ENCODE measurements at places on chromosomes 12 and 14.

DNA sequence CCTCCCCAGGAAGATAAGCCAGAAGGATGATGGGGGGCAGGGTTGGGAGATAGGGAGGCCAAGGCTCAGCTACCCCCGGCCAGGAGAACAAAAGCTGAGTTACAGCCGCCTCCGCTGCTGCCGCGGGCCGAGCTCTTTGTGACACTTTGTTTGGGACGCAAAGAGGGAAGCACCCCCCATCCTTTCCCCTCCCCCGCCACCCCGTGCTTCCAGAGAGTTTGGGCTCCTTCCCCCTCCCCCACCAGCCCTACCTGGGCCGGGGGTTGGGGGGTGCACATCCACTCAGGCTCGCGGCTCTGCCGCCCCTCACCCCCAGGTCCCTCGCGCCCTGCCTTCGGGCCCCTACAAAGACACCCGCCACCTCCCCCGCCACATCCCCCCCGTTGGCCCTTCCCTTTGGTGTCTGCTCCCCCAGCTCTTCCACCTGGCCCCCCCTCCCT, 799 bp downstream of the ZNF219 start:
- DNase-seq: no peak

DNA sequence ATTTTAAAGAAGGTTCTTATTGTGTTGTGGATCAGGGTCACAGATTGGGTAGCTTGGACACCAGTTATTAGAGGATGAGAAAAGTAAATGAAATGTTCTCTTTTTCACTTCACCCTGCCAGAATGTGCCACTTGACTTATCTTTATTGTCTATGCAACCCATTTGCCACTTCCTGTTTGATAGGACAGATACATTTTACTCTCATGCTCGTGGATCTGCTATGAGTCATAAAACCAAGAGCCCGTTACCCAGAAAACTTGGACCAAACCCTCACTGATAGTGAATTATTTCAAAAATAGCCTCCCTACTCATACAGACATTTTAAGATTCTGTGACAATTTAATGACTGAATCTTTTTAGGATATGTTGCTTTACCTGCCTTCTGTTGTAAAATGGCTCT, 1.8 kb downstream of the ISCA2 start:
- no peak for DNase-seq

DNA sequence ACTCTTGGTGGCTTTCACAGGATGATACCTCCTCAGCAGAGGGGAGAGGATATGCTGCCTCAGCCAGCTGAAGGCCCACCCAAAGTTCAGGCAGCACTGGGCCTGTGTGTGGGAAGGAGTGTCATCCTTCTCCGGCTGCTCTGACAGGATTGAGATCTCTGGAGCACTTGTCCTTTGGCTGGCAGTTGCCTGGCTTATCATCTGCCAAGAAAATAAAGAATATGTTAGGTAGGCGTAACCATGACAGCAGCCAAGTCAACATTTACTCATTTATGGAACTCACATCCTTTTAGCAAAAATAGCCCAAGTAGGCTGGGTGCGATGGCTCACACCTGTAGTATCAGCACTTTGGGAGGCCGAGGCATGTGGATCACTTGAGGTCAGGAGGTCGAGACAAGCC, 68.5 kb downstream of the PPFIBP1 start:
- DNase-seq: no peak

- no peak for DNase-seq
These were observed 3.4 kb downstream of the GPX2 start for GRCh38 chr14:64938972-64939816.

- DNase-seq: no peak
These were observed 58.0 kb downstream of the LGMN start for GRCh38 chr14:92690171-92691011.

- no peak for DNase-seq
These were observed 47.3 kb upstream of the GTF2A1 start for GRCh38 chr14:81268016-81268416.

- peak; percentile 62 for DNase-seq
These were observed at the start of gene RARG for GRCh38 chr12:53231921-53232645. Gene RARG (minus strand): TSS chr12:53232209. CDS start chr12:53227545, 4,664 bp downstream.

GRCh38 chr12:30835216-30835615, 80.5 kb upstream of the CAPRIN2 start:
- DNase-seq: no peak

- no peak for DNase-seq
These were observed 13.7 kb downstream of the COA8 start for GRCh38 chr14:103576371-103577024.

GRCh38 chr12:2958432-2959191, 585 bp upstream of the TEAD4 start:
- no peak for DNase-seq

DNA sequence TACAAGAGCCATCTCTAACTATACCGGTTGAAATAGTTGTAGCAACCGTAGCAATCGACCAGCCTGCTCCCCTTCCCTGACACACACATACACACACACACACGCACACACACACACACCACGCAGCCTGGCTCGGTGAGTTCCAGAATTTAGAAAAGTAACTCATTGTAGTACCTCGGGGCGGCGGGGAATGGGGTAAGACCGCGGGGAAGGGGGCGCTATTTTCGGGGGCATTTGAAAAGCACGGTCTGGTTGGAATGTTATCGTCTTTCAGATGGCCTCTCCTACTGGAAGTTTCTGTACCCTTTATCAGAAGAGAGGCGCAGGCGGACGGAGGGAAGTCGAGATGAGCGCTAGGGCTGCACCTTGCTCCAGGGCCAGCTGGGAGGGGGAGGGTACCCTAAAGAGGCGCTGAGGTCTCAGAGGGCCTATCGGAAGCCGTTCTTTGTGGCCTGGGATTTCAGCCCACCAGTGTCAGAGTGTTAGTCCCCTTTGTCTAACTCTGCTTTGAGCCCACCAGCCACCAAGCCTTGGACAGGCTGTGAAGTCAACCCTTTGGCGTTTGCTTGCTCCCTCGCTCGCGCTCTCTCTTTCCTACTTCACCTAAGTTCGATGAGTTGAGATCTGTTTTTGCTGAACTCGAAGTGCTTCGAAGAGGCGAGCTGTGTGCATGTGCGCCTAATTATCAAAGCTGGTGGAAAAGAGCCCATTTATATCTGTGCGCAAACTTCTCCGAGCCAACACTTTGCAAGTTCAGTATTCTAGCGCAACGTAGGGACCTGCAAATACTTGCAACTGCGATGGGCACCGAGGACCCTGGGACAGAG, 837 bp downstream of the COL2A1 start:
- DNase-seq: no peak

- DNase-seq: no peak
These were observed 22.4 kb upstream of the SUPT16H start for GRCh38 chr14:21406213-21406612.

- no peak for DNase-seq
These were observed 167.7 kb upstream of the PLXNC1 start for GRCh38 chr12:93980711-93981110.

GRCh38 chr12:32240831-32241230, 134.2 kb downstream of the BICD1 start:
- no peak for DNase-seq

DNA sequence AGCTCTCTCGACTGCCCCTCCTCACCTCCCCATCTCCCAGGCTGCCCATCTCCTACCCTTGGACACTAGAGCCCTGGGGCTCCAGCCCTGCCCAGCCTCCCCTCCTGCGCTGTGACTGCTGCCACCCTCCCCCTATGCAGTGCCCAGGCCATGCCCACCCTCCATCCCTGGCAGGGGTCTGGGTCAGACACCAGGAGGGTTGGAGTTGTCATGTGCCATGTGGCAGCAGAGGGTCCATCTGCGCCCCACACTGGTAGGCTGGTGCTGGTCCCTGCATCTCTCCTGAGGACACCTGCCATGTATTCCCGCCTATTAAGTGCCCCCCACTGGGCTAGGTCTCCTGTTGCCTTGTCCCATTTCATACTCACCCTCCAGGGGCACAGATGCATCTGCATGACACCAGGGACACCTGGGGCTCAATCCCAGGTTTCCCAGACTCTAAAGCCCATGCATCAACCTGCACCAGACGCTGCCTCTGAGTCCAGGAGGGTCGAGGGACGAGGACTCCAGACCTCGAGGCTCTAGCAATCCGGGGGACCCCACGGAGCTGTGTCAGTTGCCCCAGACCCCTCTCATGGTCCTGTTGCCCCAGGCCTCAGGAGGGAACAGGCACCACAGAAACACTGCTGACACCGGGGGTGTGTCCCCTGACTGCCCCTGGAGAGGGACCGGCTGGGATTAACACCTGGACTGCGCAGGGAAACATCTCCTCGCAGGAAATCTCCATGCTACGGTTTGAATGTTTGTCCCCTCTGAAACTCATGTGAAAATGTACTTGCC, 23.4 kb upstream of the SFSWAP start:
- DNase-seq: no peak

DNA sequence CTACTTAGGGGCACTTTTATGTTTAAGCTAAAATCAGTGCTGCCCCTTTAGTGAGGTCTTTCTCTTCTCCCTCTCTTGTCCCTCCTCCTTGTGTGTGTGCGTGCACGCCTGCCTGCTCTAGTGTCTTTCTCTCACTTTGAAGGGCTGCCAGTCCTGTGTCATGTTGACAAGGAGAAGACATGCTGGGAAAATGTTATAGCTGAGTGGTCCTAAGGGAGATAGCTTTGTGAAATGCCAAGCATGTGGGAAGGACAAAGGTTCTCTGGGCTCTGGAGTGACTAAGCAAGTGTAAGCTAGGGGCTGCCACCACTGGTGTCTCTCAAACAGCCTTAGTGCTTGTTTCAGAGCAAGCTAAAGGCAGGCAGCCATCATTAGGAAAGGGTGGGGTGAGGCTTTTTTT, 108.4 kb downstream of the EMP1 start:
- DNase-seq: no peak

- no peak for DNase-seq
These were observed 226.2 kb downstream of the ADAMTS20 start for GRCh38 chr12:43325786-43326185.

GRCh38 chr12:88801227-88802095, 221.2 kb upstream of the KITLG start:
- no peak for DNase-seq

DNA sequence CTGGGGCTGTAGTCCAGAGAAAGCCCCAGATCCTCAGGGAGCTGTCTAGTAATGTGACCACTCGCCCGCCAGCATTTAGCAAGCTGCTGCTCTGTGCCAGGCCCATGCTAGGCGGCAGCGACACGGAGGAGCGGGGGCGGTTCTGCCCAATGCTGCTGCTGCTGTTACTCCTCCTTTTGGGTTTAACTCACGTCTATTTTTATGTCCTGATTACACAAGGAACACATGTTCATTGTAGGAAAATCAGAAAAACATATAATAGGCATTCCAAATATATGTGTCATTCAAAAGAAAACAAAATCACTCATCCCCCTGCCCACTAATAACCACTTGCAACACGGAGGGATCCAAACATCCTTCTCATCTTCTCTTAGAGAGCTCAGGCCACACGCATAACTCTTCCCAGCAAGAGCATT, 30.4 kb downstream of the CCDC92 start:
- DNase-seq: no peak

GRCh38 chr12:121494093-121494787, 86.6 kb downstream of the KDM2B start:
- peak; percentile 37 for DNase-seq

DNA sequence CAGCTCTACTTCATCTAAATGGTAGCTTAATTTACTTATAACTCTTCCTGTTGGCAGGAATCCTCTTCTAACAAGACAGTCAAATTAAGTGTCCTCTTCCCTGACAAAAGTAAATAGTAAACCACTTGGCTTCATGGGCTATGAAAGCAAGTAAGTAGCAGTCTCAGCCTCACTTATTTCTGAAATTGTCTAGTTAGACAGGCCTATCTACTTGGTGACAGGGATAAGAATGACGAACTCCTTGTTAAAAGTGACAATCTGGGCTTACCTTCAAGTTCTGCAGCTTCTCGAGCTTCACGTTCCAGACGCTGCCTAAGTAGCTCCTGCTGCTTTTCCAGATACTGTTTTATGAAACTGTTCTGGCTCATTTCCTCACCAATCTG, 4.7 kb downstream of the ACIN1 start:
- DNase-seq: no peak

- no peak for DNase-seq
These were observed 2.3 kb downstream of the ISCU start for GRCh38 chr12:108564724-108565123.

DNA sequence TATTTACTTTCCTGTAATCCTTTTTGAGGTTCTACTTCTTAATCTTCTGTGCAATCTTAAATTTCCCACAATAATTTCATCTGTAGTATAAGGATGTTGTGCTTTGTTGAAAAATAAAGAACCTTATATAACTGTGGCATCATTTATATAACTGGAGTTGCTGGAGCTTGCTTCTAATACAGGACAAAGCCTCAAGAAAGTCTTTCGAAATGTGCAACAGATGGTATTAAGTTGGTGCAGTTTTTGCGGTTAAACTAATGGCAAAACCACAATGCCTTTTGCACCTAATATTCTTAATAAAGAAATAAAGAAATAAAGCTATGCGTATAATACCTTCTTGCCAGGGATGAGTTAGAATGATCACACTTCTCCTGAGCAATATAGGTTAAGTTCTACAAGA, 180.0 kb downstream of the KITLG start:
- DNase-seq: no peak

GRCh38 chr12:66600903-66601302, 78.0 kb downstream of the GRIP1 start:
- DNase-seq: no peak

- DNase-seq: peak; percentile 27
These were observed 54.9 kb upstream of the OVCH1 start for GRCh38 chr12:29552324-29552927.

GRCh38 chr14:85417396-85417795, 112.5 kb upstream of the FLRT2 start:
- no peak for DNase-seq

DNA sequence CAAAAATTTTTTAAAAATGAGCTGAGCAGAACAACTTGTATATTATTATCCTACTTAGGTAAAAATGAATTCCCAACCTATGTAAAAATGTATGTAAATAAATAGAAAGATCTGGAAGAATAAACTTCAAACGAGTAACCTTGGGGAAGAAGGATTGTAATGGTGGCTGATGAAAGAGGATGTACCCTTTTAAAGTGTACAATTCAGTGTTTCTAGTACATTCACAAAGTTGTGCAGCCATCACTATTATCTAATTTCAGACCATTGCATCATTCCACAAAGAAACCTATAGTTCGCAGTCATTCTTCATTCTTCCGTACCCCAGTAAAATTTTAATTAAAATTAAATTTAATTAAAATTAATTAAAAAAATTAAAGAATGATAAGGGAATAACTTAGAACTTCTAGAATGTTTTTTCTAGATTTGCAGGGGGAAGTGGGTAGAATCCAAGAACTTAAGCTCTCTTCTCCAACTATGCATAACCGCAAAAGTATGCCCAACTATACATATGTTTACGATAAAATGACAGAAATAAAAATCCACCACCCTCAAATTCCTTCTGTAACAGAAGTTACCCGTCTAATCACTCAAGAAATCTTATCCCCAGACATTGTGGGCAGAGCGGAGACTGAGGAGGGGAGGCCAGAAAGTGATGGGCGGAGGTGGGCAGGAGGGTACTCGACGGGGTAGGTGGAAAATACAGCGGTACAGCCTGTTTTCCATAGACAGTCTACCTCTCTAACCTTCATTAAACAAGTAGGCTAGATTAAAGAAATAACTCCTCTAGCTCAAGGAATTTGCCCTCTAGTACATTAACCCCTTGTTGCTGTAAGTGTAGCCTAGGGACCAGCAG, 921 bp downstream of the DEPDC4 start:
- no peak for DNase-seq

Measured in activated effector memory CD4-positive, alpha-beta T cell treated with Interleukin-2 at 50 U/mL for 16 hours (primary cell).